ENCODE measurements at places on chromosomes 4 and X.

- no peak for DNase-seq
Measured at GRCh38 chrX:12128017-12128416, 10.3 kb upstream of the FRMPD4 start.

GRCh38 chr4:26491449-26492170 is 1.3 kb upstream of the CCKAR start:
- no peak for DNase-seq

- DNase-seq: no peak
Measured at GRCh38 chr4:109172301-109172700, 130.2 kb downstream of the COL25A1 start.

GRCh38 chr4:104826171-104826570 is 320.5 kb upstream of the TET2 start:
- no peak for DNase-seq

- no peak for DNase-seq
Measured at GRCh38 chr4:5823542-5824211, 69.2 kb downstream of the CRMP1 start.

DNA sequence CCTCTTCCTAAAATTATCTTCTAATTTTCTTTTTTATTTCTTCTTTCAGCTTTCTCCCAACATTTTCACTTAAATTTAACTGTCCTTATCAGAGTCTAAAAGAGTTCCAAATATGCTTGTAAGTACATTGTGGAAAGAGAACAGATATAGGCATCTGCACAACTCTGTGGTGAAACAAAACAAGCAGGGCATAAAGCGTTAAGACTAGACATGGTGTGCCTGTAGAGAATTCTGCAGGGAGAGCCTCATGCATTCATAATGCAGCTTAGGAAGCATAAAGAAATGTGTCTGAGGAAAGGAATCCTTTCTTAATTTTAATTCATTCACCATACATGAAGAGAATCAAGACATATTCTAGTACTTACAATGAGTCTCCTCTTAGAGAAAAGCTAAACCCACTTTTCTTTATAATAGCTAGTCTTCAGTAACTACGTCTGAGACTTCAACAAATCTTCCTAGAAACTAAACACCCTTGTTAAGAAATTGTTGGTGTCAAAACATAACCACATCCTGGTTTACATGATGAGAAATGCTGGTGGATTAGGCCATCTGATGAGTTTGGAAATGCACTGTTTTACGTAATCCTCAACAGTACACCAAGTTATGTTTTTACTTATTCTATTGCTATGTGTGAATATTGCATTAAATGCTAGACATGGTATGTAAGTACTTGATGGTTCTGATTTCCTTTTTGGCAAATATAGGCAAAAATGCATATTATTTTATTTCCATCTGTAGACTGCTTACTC is 307.8 kb upstream of the GIMD1 start:
- no peak for DNase-seq

- DNase-seq: no peak
Measured at GRCh38 chr4:114393295-114394038, 205.1 kb upstream of the UGT8 start.

GRCh38 chrX:53294024-53294648 is 12.8 kb upstream of the IQSEC2 start:
- DNase-seq: no peak

DNA sequence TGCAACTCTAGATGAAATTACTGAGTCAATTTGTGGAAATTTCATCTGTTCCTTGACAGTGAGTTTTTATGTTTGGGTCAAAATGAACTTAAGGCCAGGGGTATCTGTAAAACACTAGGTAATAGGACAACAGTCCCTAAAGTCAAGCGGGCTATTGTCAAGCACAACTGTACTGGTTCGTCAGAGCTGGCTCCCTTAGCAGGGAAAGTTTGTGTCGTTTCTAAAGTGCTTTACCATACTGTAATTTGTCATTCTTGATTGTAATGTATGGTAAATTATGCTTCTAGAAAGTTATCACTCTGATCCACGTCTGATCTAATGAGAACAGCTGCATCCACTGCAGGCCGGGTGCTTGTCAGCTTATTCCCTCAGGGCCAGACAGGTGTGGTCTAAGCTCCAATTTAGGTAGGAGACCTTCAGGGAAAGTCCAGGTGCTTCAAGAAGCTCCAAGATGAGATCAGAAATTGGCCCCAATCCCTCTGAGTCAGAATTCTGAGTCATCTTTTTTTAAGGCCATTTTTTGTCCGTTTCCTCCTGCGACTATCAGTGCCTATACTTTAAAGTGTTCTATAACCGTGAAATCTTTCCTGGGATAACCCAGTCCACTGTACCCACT is 92.2 kb downstream of the PALLD start:
- no peak for DNase-seq

DNA sequence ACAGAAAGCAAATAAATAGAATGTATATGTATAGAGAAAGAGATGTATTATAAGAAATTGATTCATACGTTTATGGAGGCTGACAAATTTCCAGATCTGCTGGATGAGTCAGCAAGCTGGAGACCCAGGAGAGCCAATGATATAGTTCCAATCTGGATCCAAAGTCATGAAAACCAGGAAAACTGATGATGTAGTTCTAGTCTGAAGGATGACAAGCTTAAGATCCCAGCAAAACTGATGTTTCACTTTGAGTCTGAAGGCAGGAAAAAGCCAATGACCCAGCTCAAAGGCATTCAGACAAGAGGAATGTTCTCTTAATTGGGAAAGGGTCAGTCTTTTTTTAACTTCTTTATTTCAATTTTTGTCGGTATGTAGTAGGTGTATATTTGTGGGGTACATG is 102.6 kb downstream of the LHFPL1 start:
- no peak for DNase-seq

GRCh38 chrX:10157032-10157341 is 212 bp downstream of the CLCN4 start:
- DNase-seq: no peak

- DNase-seq: no peak
Measured at GRCh38 chrX:150676221-150676620, 17.0 kb upstream of the MTMR1 start.

GRCh38 chr4:94358101-94358500 is 15.5 kb upstream of the HPGDS start:
- DNase-seq: no peak

DNA sequence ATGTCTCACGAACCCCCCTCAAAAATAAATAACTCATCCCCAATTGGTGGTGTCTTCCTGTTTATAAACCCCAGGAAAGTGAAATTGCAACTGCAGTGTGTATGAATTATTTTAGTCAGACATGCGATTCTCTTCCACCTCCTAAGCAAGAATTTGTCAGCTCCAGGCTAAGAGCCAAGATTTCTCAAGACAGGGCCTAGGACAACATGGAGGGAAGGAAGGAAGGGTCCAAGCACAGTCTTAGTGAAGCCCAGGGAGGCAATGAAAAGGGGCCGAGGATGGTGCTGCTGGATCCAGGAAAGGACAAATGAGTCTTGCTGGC is 20.0 kb downstream of the SH3KBP1 start:
- no peak for DNase-seq

- no peak for DNase-seq
Measured at GRCh38 chr4:157294575-157294974, 74.0 kb downstream of the GRIA2 start.

- no peak for DNase-seq
Measured at GRCh38 chrX:21374994-21375707, 933 bp downstream of the CNKSR2 start.

- no peak for DNase-seq
Measured at GRCh38 chr4:83651846-83652245, 115.9 kb downstream of the GPAT3 start.

- no peak for DNase-seq
Measured at GRCh38 chr4:26452565-26453531, 37.4 kb downstream of the CCKAR start.

DNA sequence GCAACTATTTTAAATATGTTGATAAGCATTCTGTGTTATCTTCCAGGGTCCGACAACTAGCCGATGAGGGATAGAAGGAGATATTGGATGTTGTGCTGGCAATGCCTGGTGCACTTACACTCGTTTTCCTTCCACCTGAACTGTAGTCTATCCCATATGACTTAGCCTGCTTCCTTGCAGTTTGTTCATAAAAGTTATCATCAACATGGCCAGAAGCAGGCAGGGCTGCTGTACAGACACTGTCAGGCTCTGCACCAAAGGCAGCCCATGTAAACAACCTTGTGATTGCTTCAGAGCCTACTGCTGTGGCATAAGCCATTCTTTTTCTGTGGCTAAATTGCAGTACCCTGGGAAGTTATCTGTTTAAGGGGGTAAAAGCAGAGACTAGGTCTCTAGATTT is 1.6 kb downstream of the MAPK10 start:
- DNase-seq: no peak

DNA sequence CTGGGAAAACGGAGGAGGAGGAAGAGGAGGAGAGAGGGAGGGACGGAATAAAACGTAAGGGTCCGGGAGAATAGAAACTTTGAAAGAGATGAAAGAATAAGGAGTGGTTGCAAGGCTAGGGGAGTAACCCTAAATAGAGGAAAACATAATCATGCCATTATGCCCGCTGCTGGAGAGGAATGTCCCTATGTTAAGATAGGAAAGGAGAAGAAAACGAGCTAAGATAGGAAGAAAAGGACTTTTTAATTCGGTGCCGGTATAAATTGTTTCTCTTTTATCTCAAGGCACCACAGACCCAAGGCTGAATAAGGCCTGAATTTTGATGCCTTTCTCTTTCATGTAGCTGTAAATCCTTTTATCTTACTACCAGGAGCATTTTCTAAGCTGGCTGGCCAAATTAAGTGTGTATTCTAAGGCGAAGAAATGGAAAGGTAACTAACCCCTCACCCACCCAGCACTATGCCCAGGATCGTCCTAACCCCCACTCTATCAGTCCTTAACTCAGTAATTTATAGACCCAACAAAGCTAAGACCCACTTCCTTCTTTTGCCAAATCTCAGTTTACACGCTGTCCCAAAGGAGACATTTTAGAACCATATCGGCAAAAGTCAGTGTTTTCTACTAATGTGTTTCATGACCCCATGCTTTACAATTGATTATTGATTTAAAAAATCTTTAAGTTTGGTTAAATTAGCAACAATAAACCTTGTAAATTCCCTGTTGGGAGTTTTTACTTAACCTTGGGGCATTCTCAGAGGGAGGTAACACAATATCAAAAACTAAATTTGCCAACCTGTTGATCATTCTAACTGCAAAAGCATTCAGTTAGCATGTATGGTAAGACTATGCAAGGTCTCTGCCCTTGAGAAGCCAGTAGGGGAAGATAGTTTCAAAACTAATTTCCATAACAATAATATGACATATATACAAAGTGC is 1.1 kb upstream of the CUL4B start:
- DNase-seq: no peak

DNA sequence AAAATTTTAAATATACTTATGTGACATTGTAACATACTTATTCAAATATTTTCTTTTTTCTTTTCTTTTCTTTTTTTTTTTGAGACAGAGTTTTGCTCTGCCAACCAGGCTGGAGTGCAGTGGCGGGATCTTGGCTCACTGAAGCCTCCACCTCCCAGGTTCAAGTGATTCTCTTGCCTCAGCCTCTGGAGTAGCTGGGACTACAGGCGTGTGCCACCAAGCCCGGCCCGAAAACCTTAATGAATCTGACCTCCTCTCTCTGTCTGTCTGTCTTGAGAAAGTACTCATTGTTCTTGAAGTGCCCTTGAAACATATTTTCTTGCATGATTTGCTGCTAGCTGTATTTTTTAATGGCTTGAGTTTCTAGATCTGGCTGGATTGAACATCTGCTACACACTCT is 136.8 kb downstream of the ANAPC4 start:
- DNase-seq: no peak

DNA sequence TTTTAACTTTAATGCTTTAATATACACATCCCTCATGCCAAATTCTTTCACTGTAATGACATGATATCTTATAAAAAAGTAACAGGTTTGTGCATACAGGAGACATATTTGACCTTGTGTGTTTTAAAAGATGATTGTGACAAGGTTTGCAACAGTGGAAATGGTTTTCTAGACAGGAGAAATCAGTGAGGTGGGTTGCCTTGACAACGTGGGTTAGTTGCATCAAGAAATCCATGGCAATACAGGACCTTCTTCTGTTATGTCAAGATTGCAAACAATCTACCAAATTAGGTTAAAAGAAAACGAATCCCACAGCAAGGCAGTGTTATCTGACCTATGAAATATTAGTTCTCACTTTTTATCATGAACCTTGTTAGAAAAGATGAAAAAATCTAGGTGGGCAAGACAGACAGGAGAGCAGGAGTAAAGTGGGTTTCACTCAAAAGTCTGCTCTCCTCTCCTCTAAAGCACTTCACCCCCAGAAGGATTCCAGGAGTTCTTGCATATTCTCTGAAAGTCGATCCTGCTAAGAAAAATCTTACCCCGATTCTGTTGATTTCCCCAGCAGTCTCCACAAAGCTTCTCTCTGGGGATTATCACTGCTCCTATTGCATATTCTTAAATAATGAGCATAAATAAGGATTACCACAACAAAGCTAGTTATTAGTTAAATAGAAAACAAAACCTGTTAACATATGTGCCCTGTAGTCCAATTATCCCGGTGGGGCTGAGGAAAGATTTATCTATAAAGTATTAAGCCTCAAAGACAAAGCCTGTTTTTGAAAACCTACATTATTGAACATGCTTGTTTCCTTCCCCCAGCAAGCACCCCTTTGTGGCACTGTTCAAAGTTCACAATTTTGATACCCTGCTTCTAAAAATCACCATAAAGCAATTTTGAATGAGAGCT is 71.0 kb downstream of the TMA16 start:
- no peak for DNase-seq

DNA sequence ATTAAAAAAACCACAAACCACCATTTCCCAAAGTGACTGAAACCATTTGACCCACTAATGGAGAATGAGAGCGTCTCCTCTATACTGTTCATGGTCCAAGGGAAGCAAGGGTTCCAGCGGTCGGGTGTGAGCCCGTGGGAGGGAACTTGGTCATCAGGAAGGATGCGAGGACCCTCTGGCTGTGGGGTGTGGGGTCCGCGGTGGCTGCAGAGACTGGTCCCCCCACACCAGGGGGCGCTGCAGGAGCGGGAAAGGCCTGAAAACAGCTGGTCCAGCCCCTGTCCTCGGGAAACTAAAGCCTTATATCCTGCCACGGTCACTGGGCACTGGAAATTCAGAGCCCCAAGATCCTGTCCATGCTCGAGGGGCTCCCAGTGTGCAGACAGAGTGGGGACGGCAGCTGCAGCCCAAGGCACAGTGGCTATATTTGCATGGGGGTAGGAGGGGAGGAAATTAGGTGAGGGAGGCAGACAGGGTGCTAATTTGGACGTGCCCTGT is 4.3 kb downstream of the BLOC1S4 start:
- DNase-seq: peak; percentile 80

- DNase-seq: no peak
Measured at GRCh38 chr4:113528395-113528794, 233.1 kb downstream of the CAMK2D start.

DNA sequence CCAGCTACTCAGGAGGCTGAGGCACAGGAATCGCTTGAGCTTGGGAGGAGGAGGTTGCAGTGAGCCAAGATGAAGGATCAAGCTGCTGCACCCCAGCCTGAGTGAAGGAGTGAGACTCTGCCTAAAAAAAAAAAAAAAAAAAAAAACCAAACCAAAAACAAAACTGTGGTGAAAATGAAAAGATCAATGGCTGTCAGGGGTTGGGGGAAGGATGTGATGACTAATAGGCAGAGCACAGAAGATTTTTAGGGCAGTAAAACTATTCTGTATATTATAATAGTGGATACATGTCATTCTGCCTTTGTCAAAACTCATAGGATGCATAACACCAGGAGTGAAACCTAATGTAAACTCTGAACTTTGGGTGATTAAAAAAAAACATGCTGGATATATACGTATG is 69.9 kb upstream of the ELOVL6 start:
- no peak for DNase-seq

Data from CD4-positive, alpha-beta T cell treated with Interleukin-12 subunit alpha and Interleukin-12 subunit beta, for 1 hour (primary cell).